ENCODE measurements at places on chromosomes 6 and 20. TPM values are rescaled to one million over a fixed set of nuclear protein-coding genes. Genes with fewer than 3 reads are reported as not detected.

- no peak for DNase-seq
Observed at GRCh38 chr20:22525821-22526220, 58.6 kb downstream of the FOXA2 start.

DNA sequence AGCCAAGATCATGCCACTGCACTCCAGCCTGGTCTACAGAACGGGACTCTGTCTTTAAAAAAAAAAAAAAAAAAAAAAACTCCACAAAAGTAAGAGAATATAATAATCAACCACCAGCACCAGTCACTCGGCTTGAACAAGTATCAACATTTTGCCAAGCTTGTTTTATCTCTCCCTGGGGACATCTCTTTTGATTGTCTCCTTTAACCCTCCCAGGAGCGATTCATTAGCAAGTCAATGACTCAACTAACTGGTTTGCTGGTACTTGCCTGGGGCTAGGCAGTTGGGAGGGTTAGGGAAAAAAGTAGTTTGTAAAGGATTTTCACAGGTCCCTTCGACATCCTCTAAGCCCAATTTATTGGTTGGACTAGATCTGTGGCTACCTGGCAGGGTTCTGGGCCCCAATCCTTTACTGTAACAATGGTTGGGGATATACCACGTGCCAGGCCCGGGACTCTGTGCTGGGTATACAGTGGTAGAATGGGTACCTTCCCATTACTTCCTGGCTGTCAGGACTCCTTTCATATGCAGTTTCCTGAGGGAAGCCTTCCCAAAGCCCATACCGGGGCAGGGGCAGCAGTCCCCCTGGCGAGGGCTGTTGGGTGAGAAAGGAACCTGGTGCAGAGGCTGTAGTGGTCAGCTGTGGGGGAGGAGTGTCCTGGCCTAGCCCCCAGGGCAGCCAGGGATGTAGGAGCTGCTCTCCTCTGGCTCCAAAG is 12.2 kb downstream of the TGIF2 start:
- no peak for DNase-seq

- DNase-seq, result no peak
Observed at GRCh38 chr20:7333841-7334240, 566.4 kb downstream of the BMP2 start.

GRCh38 chr20:7984192-7984591 is 35.4 kb downstream of the TMX4 start:
- no peak for DNase-seq

DNA sequence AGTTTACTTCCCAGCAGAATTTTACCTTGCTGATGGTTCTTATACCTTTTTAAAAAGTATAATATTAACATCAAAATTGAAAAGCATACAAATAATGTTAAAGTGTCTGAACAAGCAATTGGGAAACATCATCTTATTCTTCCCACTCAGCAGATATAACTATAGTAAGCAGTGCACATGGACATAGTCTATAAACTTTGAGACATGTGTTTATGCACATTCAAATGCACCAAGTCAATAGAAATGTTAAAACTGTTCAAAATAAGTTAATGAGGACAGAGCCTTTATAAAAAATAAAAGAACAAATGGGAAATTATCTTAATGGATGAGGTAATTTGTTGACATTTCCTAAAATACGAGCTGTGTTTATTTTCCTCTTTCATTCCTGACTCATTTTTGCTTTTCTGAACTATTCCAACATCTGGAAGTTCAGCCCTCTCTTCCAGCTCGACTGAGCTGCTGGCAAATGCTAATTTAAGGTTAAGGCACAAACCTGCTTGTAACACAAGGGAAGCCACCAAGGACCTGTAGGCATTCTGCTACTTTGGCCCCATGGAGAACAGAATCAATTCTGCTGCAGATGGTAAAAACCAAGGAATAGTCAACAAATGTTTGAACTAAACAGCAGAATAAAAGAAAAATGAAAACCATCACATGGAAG is 110.3 kb upstream of the MAP3K4 start:
- no peak for DNase-seq

- DNase-seq, result no peak
Observed at GRCh38 chr6:116316772-116317467, 37.2 kb upstream of the TSPYL1 start.

The SMOC2 gene
- total RNA-seq, result not detected

Data from dermis microvascular lymphatic vessel endothelial cell (primary cell).